ENCODE measurements at places on chromosomes 2 and 18. TPM values are rescaled to one million over a fixed set of nuclear protein-coding genes. Genes with fewer than 3 reads are reported as not detected.

LANCL1 gene
- 60.7 TPM for total RNA-seq

SP140L gene
- total RNA-seq, result 7.3 TPM

MC5R gene
- not detected for total RNA-seq

SPATA3 gene
- total RNA-seq, result not detected

Data from bronchial smooth muscle cell (primary cell).